Fibroblast of the aortic adventitia (primary cell): ENCODE measurements at places on chromosomes 6 and 20. TPM values are rescaled to one million over a fixed set of nuclear protein-coding genes. Genes with fewer than 3 reads are reported as not detected.

DNA sequence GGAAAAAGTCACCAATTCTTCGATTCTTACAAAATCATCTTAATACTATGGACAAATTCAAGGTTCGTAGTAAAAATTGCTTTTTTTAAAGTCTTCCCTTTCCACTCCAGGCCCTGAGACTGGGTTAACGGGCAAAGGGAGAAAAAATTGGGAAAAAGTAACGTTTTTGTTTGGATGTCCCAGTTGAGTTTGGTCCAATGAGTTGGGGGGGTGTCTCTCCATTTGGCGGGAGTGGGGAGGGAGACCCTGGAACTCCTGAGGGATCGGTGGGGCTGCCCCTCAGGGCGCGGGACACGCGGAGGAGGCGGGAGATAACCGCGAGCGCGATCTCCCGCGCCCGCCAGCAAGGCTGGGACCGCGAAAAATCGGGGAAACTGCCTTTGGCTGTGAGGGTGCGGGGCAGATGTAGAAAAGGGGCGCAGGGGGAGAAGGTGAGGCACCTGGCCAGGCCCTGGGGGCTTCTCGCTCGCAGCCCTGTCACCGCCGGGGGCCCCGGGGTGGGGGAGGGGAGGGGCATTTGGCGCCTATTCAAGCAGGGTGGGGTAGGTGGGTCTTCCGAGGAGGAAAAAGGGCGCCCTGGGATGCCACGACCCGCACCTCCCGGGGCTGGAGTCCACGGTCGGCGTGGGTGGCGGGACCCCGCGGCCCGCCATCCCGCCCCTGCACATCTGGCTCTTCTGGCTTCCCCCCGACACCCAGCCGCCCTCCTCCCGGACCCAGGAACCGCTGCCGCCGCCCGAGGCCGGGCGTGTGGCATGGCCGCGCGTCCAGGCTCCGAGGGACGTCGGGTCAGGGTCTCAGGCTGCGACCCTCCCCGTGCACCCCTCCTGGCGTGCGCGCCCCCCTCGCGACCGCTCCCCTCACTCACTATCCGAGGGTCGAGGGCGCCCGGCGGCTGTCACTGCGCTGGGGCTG is 595 bp downstream of the FBXO5 start:
- DNase-seq: no peak

DNA sequence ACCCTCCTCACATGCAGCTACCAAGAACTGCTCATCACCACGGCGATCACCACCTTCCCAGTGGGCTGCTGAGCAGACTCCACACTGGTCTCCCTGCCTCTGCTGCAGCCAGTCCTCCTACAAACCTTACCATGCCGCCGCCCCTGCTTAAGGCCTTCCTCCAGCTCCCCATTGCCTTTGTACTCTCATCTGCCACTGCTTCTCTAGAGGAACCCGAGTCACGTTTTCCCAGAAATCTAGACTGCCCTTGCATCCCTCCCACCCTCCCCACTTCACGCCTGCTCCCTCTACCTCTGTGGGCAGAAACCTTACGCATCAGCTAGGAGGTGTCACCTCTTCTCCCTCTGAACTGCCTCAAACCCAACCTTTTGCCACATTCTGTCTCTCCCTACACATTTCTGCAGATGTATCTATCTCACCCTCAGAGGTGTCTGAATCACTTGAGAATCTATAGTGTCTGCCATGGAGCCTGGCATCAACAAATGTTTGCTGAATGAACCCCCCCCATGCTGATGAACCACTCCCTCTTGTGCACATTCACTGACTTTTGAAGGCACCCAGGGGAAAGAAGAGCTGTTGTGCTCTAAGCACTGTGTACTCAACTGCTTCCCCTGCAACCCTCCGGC is 4.3 kb downstream of the E2F1 start:
- no peak for DNase-seq

Gene ZNF831
- total RNA-seq: 0.98 TPM in 1 of 2 replicates, not detected in the other

DNA sequence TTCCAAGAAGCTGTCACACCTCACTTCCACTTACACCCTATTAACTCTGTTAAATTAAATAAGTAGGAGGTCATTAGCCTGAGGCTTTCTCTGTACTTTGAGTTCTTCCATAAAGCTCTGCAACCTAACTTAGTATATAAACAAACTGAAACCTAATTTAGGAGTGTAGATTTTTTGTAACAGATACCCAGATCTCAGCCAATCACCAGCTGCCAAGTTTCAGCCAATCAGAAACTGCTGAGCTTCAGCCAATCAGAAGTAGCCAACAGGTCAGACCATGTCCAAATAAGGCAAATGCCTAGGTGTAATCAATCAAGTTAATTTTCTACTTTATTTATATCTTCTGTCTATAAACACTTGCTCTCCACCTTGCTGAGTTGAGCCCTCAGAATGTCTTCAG is 142.7 kb upstream of the SULF2 start:
- no peak for DNase-seq

Gene HLA-F
- 1.1 and 2.9 TPM in 2 replicates for total RNA-seq

- DNase-seq: peak; percentile 26
These were observed 16.9 kb upstream of the GSTA4 start for GRCh38 chr6:53011979-53012378.

- no peak for DNase-seq
These were observed 204.7 kb upstream of the SHLD1 start for GRCh38 chr20:5545455-5545854.

Gene RRAGD
- 1.4 and 15.1 TPM in 2 replicates for total RNA-seq

DNA sequence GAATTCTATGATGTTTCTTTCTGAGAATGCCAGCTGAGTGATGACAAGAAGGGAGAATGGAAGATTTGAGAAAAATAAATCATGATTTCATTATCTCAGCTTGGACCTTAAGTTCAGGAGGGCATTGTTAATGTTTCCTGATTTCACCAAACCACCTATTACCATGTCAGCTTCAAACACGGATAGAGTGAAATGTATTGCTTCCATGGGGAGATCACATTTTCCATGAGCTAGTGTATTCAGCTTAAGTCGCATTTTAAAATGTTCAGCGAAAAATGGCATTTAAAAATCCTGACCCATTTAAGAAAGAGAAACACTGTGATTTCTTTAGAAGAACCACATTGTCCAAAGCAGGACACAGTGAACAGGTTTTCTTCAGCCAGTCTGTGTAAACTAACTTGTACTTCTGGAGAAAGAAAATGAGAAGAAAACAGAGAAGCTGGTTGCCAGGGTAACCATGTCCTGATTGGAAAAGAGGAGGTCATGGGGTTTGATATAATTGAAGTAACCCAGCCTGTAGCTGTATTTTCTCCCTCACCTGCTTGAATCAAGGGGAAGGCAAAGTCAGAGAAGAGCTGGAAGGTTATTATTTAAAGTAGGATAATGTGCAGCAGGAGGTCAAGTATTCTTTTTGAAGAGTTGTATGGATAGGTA is 684.1 kb upstream of the NRSN1 start:
- DNase-seq: no peak

DNA sequence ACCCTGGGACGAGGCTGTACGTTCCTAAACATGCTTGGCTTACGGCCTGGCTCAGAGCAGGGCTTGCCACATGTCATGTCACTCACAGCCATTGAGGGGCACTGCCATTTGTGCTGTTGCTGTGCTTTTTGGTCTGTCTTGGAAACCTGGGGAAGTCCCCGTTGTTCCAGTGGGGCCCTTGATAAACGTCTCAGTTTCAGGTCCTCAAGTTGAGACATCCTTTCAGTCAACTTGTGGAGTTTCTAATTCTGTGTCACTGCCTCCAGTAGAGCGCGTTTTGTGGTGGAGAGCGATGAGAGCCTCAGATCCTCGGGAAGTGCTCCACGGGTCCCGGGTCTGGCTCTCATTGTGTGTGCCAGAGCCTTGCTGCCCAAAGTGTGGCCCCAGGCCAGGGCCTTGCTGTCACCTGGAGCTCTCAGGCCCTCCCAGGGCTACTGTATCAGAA is 43.0 kb upstream of the CCR6 start:
- no peak for DNase-seq

Gene NAA20
- 19.3 and 49.3 TPM in 2 replicates for total RNA-seq

Gene TFAP2A
- 1.4 TPM in 1 of 2 replicates, not detected in the other for total RNA-seq

- DNase-seq: no peak
These were observed 4.4 kb downstream of the CPNE1 start for GRCh38 chr20:35660122-35660937.

Gene JPH2
- under 0.01 and 0.82 TPM in 2 replicates for total RNA-seq

GRCh38 chr6:136526196-136526930 is 23.9 kb downstream of the MAP7 start:
- peak; percentile 55 for DNase-seq

GRCh38 chr6:166712286-166713228 is 85.5 kb upstream of the RPS6KA2 start:
- DNase-seq: no peak

GRCh38 chr6:121800047-121800446 is 364.6 kb downstream of the GJA1 start:
- DNase-seq: no peak

- DNase-seq: peak; percentile 18
These were observed 139.9 kb downstream of the AGPAT4 start for GRCh38 chr6:161133963-161134362.

DNA sequence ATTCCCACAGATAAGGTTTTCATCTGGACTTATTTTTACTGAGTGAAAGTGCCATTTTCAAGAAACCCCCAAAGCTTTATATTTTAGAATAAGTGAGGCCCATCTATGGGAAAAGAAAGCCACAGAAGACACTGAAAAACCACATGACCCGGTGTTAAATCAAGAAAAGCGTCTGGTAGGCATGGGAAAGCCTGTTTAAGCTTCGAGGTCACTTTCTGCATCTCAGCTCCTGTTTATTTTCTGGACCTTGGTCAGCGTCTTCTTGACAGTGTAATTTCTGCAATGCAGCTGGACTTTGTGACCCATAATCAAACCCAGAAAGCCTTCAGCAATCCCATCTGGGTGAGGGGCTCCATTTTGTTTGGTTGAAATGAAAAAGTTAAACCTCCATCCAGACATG is 59.6 kb upstream of the NEDD9 start:
- DNase-seq: no peak

- DNase-seq: no peak
These were observed 195.3 kb downstream of the SLC24A3 start for GRCh38 chr20:19407736-19408135.

- no peak for DNase-seq
These were observed 50.9 kb upstream of the CD2AP start for GRCh38 chr6:47426524-47427302.

GRCh38 chr6:40719671-40720374 is 132.7 kb upstream of the LRFN2 start:
- peak; percentile 53 for DNase-seq

GRCh38 chr6:1240766-1241318 is 71.1 kb upstream of the FOXQ1 start:
- DNase-seq: no peak

DNA sequence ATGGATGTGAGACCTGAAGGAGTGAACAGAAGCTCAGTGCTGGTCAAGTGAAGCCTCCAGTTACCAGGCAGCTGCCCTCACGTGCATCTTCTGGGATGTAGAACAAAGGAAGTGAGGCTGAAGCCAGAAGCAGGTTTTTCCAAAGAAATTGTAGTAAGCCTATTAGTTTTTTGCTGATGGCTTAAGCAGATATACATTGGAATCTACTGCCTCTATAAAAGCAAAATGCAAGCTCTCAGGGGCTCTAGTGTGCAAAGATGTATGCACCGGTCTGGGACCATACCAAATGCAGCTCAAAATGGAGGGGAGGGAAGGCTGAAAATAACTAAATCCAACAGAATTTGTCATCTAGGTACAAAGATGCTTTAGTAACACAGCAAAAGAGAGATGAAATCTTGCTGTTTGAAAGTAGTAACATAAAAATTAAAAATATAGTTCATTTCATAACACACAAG is 77.0 kb downstream of the DTNBP1 start:
- no peak for DNase-seq

DNA sequence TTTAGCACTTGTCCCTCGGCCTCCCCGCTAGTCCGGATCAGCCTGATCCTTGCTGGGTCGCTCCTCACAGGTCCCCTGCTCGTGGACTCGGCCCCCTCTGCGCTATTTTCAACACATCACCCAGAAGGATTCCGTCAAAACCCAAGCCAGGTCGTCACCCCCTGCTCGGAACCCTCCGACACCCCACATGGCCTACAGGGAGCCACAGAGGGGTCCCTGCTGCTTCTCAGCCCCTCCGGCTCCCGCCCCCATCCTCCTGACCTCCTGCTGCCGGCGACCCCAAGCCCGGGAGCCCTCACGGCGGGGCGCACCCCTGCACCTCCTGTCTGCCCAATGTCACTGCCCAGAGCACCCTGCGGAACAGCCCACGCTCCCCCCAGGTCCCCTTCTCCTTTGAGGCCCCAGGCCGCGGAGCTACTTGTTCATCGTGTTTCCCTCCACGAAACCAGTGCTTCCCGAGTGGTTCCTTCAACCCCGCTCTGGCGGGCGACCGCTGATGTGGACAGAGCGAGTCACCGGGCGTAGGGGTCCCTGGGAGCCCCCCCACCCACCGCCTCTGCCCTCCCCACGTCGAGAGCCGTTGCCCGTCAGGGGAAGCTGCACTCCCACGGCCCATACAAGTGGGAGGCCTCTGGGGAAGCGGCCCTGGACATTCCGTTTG is 638 bp upstream of the MYL9 start:
- DNase-seq: no peak

Gene ANKRD6
- total RNA-seq: 14.6 and 18.1 TPM in 2 replicates

DNA sequence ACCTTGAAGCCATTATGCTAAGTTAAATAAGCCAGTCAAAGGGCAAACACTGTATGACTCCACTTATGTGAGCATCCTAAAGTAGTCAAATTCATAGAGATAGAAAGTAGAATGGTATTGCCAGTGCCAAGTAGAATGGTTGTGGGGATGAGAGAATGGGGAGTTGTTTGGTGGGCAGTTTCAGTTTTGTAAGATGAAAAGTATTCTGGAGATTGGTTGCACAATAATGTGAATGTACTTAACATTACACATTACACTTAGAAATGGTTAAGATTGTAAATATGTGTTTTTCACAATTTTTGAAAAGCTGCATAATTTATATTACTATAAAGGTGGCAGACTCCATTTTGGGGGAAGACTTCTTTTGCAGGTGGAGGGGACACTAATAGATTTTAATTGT is 51.3 kb upstream of the CARMIL1 start:
- no peak for DNase-seq

GRCh38 chr6:2891768-2892170 is 11.3 kb downstream of the SERPINB9 start:
- no peak for DNase-seq

DNA sequence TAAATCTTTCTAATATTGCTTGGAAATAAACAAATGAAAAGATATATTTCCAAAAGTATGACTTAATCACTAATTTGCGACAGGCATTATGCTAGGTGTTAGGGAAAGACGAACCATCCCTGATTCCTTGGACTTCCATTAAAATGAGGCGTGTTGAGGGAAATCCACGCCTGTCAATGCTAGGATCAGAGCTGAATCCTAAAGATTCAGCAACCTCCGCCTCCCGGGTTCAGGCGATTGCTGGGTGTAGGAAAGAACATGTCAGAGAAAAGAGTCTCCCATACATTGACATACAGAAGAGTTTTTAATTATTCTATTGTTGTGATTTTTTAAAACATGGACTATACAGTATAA is 16.8 kb upstream of the PRSS16 start:
- no peak for DNase-seq

Gene BPIFB4
- not detected in 2 replicates for total RNA-seq

DNA sequence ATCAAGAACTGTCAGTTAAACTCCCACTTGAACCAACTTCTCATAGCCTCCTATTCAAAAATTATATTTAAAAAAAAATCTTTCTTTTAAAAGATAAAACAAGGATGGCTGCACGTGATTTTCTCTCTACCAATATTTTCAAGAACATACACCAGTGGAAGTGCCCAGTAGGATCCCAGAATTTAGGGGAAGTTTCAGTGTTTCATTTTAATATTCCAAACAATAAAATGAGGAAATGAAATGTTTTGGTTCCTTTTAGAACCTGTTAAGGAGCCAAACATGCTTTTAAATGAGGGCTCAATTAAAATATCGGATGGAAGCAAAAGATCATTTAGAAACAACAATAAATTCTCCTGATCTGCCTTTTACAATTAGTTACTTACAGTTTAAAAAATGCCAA is 26.4 kb upstream of the PRELID3B start:
- no peak for DNase-seq
